ENCODE measurements at places on chromosomes 12 and 14. TPM values are rescaled to one million over a fixed set of nuclear protein-coding genes. Genes with fewer than 3 reads are reported as not detected.

The POTEM gene
- not detected for total RNA-seq

The CEBPE gene
- total RNA-seq: not detected

The FAM222A gene
- 12.8 TPM for total RNA-seq

The GPR135 gene
- total RNA-seq: 3.1 TPM

DNA sequence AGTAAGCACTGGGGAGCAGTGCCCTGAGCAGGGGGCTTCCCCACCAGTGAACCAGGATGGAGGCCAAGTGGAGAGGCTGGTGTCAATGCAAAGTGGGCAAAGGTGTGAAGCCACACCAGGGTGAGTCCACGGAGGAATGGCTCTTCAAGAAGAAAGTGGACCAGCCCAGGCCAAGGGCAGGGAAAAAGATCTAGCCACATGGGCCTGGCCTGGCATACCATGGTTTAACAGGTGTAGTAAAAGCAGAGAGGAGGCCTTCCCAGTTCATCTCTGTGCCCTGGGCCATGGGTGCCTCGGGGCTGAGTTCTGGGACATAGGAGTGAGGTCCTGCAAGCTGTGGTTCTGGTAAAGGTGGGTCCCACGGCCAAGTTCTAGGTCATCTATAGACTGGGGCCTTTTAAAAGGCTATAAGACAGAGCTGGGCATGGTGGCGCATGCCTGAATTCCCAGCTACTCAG lies 153.4 kb downstream of the DPF3 start:
- DNase-seq: no peak

- no peak for DNase-seq
These were observed 47.7 kb downstream of the SERPINA3 start for GRCh38 chr14:94659901-94660300.

DNA sequence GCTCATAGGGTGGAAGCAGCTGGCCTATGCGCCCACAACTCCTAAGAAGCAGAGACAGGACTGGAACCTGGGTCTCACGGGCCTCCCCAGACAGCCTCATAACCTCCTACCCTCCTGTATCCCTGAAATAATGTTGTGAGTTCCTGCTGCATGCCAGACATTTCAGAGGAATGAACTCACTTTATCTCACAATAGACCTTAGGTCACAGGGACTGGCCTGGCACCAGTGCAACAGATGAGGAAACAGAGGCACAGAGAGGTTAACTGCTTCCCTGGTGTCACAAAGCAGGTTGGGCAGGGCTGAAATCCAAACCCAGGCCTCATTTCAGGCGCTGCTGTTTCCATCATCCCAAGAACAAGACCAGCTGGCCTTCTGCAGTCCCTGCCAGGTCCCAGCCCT lies 5.3 kb downstream of the PHETA1 start:
- DNase-seq: no peak

GRCh38 chr12:25959071-25959961 lies 834 bp downstream of the RASSF8 start:
- DNase-seq: no peak
